Kidney epithelial cell (primary cell): ENCODE measurements at places on chromosomes 1 and 21. TPM values are rescaled to one million over a fixed set of nuclear protein-coding genes. Genes with fewer than 3 reads are reported as not detected.

The ANGEL2 gene
- 31.8 and 36.8 TPM in 2 replicates for total RNA-seq

The EVA1C gene
- 0.54 and 1.1 TPM in 2 replicates for total RNA-seq

The LGALS8 gene
- 53.6 and 62.0 TPM in 2 replicates for total RNA-seq

The CTBS gene
- total RNA-seq: 9.3 and 9.5 TPM in 2 replicates

The TDRD10 gene
- not detected in 2 replicates for total RNA-seq

The LHX8 gene
- not detected in 2 replicates for total RNA-seq

The DMRTA2 gene
- total RNA-seq: not detected in 2 replicates

The GPA33 gene
- total RNA-seq: not detected in 2 replicates

The LHX4 gene
- total RNA-seq: under 0.01 TPM in 1 of 2 replicates, not detected in the other

The ALX3 gene
- total RNA-seq: not detected in 2 replicates

The SLC1A7 gene
- total RNA-seq: not detected in 2 replicates

The LCE3E gene
- total RNA-seq: not detected in 2 replicates

The FCRL2 gene
- total RNA-seq: not detected in 2 replicates
